ENCODE measurements at places on chromosomes 7 and 10.
A peak's percentile ranks its signal among the peaks of the same experiment; 100 is the strongest.

GRCh38 chr7:7617550-7617949 is 23.0 kb upstream of the UMAD1 start:
- no peak for DNase-seq

DNA sequence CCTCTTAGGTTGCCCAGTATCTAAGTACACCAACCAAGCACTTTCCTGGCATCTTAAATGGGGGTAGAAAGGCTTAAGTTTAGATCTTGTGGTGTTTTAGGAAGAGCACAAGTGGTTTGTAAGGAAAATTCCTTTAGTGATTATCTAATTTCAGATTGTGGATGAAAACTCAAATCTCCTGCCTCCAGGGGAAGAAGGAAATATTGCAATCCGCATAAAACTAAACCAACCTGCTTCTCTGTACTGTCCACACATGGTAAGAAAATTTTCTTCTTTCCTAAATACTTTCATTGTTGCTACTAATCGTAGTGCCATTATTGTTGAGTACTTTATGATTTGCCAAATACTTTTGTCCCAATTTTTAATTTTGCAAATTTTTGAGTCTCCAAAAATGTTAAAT is 31.1 kb downstream of the ACSM6 start:
- no peak for DNase-seq

DNA sequence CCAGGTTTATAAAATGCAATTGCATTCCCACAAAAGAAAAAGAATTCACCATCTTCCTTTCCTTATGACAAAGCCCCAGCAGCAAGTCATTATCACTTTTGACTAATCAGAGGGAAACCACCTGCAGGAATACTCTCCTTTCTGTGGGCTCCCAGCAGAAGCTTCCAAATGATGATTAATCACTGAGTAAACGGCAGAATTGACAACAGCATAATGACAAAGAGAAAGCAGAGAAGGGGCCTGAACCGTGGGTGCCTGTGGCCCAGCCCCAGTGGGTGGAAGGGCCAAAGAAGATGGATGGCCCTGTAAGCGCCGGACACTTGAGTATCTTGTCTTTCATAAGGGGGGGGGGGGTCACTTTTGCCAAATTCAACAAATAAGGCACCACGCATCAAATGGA is 152.4 kb upstream of the NRBF2 start:
- DNase-seq: no peak

- peak; percentile 78 for DNase-seq
Measured at GRCh38 chr7:81769891-81770727, at the start of gene HGF. Gene HGF (minus strand): TSS chr7:81770047. CDS start chr7:81769971, 76 bp downstream.

DNA sequence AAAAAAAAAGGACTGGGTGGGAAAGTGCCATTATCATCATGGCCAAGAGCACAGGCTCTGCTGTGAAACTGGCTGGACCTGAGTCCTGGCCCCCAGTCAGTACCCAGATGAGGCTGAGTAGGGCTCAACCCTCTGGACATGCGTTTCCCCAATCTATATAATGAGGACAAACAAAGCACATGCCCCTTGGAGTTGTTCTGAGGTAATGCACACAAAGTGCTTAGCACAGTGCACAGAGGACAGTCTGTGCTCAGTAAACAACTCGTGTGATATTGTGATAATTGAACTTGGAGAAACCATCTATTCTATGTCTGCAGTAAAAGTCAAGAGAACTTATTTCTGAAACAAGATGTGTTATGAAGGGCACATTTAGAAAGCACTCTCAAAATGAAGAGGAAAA is 138.8 kb downstream of the KCNMA1 start:
- no peak for DNase-seq

DNA sequence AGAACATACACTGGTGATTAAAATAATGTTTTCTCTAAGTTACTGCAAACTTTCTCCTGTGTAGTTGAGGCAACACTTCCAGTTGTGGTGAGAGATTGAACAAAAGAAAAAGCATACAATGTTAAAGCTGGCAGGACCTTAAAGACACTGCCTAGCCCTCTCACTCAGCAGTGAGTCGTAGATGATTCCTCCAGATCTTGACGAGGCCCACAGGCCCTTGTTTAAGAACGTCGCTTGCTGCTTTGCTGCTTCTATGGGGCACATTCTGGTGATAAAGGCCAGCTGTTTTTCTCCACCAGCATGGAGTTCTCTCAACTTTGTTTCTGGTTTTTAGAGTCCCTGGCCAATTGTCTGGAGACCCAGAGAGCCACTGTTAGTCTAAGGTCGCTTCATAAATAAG is 2.8 kb upstream of the DENND11 start:
- no peak for DNase-seq

DNA sequence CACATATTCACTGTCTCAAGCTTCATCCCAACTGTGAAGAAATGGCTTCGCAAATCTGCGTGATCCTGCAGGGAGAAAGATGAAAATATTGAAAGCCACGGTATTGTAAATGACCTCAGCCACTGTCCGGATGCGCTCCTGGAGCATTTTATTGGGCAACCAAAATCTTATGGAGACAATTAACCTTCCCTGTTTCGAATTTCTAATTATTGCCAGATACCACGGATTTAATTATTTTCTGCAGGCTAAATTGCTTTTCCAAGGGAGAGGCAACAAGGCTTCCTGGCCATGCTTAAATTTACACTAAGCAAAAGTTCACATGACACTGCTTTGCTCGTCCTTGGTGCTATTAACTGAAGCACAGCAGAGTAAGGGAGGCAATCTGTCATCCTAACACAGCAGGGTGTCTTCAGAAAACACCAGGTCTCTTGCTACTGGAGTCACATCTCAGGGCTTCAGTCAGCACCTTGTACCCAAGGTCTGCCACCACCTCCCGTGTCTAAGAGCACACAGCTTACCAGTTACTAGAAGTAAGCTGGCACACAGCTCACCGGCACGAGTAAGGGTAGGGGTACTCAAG is 162.2 kb downstream of the SFMBT2 start:
- no peak for DNase-seq

Data from tongue (tissue), 3 donors.